ENCODE measurements at places on chromosomes 13 and 19.
A peak's percentile ranks its signal among the peaks of the same experiment; 100 is the strongest.

GRCh38 chr13:72462166-72462565 is 265.3 kb downstream of the MZT1 start:
- DNase-seq: no peak

- DNase-seq: no peak
Measured at GRCh38 chr13:43297967-43298678, 274.7 kb downstream of the DNAJC15 start.

DNA sequence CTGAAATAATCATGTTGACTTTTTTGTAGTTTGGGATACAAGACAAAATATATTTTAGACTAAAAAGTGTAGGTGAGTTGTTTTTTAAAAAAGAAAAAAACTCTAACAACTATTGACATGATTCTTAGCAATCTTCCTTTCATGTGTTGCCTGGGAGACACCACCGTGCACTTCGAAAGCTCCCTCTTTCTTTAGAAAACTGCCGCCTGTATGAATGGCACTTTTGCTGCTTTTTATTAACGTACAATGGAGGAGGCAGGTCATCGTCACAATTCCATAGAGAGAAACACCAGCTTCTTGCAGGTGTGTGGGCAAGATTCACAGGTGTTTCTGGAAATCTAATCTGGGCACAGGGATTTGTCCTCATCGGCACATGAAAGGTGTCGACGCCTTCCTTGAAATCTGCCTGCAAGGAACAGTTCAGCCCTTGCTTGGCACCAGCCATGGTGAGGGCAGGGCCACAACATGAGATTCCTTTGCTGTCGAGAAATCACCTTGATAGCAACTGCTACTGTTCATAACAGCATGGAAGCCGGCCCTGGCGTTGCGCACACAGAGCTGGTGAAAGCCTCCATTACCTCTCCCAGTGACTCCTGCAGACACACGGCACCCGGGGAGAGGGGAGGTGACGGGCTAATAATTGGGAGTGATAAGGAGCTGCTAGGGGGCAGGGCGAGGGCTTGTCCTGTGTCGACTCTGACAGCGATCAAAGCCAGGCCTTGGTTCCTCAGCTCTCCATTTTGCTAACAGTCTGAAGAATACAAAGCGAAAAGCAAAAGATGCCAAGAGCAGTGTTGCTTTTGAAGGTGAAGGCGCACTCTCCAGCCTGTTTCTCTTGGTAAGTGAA is 66.5 kb downstream of the EFNB2 start:
- DNase-seq: no peak

GRCh38 chr13:86445206-86445605 is 646.0 kb upstream of the SLITRK6 start:
- DNase-seq: no peak

DNA sequence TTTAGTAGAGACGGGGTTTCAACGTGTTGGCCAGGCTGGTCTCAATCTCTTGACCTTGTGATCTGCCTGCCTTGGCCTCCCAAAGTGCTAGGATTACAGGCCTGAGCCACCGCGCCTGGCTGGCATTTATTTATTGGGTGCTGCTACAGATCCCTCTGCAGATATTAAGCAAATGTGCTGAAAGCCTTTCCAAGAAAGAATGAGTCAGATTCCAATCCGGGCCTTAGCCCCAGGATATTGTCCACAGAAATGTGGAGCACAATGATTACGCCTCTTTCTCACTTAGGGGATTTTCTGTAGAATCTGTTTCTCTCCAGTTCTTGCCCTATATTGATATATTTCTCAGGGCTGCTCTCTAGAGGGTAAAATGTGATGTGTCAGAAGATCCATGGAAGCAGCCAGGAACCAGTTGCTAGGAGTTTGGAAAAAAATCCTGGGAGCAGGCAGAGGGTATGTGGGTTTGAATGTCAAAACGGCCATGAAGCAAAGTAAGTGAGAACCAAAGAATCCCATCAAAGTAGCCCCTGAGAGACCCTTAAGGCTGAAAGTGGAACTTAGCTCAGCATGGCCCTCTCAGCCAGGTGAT is 24.8 kb upstream of the IGFL4 start:
- no peak for DNase-seq

- DNase-seq: peak; percentile 79
Measured at GRCh38 chr13:99312493-99312883, 5.3 kb upstream of the GPR183 start.

- DNase-seq: no peak
Measured at GRCh38 chr13:71039440-71039839, 827.6 kb downstream of the DACH1 start.

DNA sequence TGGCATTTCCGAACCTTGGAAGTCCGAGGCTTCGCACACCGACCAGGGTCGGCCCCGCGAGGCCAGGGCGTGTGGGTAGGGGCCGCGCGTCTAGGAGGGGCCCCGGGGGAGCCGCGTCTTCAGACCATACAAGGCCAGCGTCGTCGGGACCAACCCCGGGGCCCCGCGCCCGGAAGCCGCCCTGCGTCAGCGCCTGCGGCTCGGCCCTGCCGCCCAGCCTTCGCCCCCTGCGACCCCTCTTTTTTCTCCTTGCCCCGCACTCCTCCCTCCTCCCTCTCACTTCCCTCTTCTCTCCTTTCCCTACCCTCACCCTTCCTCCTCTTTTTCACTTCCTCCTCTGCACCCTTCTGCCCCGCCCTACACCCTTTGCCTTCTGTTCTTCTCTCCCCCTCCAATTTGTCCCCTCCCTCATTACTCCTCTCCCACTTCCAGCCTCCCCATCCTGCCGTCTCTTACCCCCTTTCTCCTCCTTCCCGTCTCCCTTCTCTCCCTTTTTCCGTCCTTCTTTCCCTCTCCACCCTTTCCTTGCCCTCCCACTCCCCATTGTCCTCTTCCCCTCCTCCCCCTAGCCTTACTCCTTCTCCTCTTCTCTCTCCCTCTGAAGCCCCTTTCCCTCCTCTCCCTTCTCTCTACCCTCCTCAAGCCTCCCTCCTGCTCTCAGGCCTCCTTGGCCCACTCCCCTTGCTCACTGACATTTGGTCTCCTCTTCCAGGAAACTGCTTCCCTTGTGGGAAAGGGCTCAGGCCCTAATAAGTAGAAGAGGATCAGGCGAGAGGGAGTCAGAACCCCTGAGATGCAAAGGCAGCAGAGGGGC is 2.2 kb upstream of the PLEKHG2 start:
- DNase-seq: peak; percentile 83

DNA sequence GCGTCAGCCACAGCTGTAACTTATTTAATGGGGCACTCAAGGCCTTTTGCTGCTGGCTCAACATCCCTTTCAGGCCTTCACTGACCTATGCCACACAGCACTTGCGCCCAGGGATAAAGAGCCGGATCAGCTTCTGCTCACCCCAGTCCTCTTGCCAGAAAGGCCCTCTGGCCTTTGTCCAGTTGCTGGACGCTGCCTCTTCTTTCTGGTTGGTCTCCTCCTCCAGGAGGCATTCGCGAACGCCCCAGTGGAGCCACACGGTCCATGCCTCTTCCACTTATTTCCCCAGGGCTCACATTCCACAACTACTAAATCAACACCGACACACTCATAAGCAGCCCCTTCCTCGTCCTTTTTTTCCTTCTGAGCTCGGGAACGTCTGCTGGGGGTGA is 3.7 kb upstream of the ZNF329 start:
- DNase-seq: no peak

DNA sequence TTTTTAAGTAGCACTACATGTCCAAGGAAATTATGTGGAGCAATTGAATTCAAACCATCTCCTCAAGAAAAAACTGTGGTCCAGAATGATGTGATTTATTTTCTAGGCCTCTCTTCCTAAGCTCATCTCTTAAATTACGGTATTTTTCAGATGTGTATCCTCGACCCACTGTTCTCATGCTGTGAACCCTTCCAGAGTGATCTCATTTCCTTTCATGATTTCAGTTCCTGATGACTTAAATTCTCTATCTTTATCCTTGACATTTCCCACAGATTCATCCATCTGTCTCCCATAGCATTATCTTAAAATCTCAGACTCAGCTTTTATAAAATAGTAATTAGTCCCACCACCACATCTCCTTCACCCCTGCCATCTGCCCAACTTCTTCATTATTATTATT is 117.6 kb upstream of the SPRY2 start:
- no peak for DNase-seq

GRCh38 chr19:19670070-19670551 is 1.5 kb downstream of the ZNF101 start:
- no peak for DNase-seq

DNA sequence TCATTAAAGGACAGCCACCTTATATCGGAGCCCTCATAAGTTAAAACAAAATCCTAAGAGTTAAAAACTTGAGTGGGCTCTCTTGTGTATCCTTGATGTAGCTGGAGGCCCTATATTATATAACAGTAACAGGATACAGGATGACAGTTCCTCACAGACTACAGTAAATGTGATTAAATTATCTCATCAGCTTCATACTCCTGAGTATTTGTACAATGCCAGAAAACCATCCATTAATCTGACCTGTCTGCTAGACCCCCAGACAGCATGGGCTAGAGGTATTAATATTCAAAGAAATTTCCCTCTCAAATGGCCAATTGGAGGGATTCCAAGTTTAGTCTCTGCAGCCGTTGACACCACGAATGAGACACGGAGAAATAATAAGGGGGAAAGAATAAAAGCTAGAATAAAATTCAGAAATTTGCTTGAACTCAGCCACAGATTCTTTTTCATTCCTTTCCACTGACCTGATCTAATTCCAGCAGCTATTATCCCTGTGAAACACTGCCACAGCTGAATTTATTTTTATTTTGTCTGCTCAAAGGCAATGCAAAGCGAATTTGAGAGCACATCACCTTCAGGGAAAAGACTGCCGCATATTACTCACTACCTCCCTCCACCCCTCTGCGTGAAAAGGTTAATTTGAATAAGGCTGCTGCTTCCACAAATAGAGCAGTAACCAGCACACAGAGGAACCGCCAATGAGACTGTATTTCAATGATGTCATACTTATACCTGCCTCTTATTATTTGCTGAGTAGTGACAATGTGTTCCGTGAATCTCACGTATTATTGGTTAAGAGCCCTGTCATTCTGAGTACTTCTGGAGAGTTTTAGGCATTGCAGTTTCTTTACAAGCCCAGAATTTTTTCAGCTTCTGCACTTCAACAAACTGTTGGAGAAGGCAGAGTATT is 155.9 kb upstream of the KLF12 start:
- peak; percentile 9 for DNase-seq

DNA sequence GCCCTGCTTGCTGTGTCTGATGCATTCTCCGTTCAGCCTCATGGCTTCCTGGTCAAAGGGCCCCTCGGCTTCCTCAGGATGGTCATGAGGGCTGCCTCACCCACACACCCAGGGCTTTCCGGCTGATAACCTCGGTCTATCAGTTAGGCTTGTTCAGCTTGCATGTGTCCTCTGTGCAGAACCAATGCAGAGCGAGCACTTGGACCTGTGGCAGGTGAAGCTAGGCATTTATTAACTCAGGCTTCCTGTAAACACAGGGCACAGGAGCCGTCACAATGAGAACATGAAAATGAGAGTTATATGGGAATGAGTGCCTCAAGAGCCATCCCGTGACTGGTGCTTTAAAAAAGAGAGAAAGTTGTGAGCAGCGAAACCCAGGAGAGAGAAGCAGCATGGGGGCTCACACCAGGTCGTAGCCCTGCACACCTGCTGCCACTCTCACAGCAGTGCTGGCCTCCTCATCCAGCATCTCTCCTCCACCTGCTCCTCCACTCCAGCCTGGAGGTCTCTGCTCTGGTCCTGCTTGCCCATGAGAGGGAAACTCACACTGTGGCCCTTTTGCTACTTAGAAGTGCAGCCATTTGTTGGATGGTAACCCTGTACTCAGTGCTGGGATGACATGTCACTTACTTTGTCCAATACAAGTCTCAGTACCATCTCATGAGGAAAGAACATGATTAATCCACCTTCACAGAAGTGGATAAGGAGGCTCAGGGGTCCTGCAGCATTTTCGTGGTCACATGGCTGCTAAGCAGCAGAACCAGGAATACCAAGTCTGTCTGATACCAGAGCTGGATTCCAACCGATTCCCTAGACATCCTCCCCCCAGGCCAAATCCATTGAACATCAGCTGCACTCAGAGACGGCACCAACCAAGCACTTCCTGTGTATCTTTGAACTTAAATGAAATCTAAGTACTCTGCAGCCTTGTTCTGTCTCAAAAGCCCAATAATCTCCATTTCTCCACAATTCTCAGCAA is 50.5 kb upstream of the IRS2 start:
- DNase-seq: no peak

DNA sequence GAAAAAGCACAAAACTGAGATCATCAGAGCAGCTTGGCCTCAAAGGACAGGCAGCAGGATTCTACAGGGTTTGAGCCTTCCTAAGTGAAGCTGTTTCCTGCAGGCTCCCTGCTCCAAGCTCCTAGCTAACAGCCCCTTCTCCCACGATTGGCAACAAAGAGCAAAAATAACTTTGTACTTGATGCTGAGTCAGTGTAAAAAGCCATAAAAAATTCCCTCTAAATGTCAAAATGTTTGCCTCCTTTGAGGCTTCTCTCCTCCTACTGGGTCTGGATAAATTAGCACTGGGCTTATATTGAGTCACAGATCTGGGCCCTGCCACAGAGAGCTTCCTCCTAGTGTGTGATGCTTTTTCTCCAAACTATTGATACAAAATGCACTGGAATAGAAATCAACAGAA is 153.3 kb downstream of the TNFRSF19 start:
- no peak for DNase-seq

GRCh38 chr19:13784731-13785452 is 10.4 kb upstream of the ZSWIM4 start:
- DNase-seq: peak; percentile 73

GRCh38 chr13:114109641-114110041 is 22.8 kb downstream of the RASA3 start:
- DNase-seq: no peak

- DNase-seq: no peak
Measured at GRCh38 chr13:48729856-48730255, 76.1 kb downstream of the CYSLTR2 start.

- no peak for DNase-seq
Measured at GRCh38 chr19:29664753-29665214, 477 bp upstream of the PLEKHF1 start.

GRCh38 chr19:739998-740715 is 10.8 kb upstream of the MISP start:
- no peak for DNase-seq

GRCh38 chr13:53601113-53601512 is 572.5 kb downstream of the OLFM4 start:
- no peak for DNase-seq

DNA sequence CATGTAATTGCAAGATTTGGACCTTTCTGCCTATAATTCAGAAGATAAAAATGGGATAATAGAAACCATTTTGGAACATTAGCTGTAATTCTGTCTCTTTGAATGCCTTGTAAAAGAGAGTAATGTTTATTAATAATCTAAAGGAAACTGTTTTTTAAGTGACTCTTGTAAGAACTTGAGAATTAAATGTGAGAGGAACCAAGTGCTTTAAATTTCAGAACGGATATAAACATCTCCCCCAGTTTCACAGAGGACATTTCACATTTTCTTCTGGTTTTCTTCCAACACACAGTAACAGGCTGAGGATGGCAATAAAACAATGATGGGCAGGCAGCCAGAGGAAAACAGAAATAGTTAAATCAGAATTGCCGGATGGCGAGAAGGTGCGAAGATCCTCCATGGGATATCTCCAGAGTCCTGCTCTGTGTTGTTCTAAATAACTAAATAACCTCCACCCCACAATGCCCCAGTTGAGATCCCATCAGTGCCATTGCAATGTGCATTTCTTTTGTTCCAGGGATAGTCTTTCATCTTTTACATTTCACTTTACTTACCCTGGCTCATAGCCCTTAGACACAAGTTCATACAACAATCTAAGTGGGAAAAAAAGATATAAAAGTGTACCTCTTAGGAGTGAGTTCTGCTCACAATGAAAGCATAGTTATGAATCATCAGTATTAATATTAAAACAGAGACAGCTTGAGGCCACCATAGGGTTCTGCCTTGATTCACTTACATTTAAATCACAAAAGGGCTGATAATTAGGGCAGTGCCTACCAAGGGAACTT is 73.3 kb downstream of the TNFRSF19 start:
- no peak for DNase-seq

Data from KBM-7 (cell line).